ENCODE measurements at places on chromosomes 6 and 20.

DNA sequence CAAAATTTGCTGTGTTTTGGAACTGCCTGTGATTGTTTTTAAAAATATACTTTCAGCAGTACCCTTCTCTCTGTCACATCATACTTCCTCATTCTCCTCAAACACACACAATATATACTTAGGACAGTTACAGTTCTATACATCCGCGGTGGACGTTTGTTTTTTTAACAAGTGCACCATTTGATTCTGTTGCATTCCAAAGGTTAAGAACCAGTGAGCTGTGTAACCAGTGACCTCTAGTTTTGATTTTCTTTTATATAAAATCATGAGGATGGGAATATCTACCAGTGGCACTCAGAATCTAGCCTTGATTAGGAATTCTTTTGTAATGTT is 152.8 kb downstream of the CARMIL1 start:
- DNase-seq, result no peak

- no peak for DNase-seq
Measured at GRCh38 chr6:158754738-158755137, 64.4 kb downstream of the EZR start.

DNA sequence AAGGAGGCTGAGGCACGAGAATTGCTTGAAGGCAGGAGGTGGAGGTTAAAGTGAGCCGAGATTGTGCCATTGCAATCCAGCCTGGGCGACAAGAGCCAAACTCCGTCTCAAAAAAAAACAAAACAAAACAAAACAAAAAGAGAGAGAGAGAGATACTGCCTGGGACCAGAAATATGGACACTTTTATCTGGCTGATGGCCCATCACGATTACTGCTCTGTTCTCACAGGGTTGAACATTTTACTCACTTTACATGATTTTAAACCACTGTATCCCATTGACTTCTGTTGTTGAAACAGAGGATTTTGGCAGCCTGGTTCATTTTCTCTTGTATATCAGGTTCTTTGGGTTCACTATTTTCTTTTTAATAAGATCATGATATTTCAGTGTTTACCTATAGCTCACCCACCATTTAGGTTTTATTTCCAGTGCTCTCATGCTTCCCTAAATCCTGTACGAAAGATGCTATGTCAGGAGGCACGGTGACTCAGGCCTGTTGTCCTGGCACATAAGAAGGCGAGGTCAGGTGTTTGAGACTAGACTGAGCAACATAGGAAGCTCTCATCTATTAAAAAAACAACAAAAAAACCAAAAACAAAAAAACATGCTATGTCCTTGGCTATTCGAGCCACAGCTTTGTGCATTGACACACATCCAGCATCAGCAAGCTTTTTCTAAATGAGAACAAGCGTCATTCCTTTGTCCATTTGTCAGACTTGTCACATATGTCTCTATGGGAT is 34.5 kb upstream of the RREB1 start:
- DNase-seq, result no peak

DNA sequence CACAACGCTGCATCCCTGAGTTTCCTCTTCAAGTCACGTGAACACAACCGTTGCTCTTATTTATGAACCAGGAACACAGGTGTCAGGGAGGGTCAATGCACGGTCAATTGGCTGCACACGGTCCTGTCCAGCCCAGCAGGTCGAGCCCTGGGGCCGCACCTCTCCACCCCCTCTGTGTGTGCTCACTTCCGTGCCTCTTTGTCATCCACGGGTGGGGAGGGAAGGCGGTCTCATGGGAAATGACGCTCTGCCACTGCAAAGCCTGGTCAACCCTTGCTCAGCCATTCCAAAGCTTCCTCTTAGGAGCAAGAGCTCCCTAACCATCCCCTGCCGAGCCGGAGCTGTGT is 38.7 kb downstream of the DACT2 start:
- no peak for DNase-seq

GRCh38 chr20:17870086-17870740 is 98.4 kb downstream of the SNX5 start:
- DNase-seq, result no peak

DNA sequence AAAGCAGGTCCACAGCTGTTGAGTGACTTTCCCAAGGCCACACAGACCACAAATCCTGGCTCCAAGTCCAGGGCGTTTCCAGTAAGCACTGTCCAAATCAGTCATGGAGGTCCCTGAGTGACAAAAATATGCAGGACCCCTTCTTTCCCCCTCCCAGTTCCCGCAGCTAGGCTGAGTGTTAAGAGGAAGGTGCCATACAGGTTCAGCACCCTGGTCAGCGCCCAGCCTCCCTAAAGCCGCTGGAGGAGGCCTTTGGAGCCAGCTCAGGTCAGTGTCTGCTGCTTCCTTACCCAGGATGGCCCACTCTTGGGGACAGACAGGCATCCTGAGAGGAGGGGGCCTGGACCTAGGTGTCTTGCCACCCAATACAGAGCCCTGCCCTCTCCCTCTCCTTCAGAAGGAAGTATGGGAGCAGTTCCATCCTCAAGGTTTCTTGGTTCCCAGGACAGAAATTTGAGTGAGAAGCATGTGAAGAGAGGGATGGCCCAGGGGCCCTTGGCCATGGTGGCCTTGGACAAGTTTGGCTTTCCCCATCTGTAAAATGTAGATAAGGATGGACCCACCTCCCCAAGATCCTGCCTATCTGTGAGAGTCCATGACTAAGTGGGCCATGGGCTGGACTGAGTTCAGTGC is 13.2 kb downstream of the TMEM74B start:
- no peak for DNase-seq

DNA sequence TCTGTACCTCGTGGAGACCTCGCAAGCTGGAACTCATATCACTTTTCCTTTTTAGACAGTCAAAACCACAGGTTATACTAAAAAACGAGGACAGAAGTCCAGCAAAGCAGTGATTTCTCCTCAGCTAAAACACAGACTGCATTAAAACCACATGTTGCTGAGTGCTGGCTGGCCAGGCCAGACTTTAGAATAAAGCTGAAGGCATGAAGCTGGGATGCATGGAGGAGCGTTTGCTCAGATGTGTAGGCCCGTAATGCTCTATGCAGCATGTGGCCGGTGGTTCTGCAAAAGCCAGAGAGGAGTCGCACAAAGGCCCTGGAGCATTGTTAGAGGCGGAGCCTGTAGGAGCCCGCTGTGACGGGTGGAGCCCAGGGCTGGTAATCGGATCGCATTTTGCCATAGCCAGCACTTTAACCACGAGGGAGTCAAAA is 83.6 kb downstream of the SMOC2 start:
- no peak for DNase-seq

DNA sequence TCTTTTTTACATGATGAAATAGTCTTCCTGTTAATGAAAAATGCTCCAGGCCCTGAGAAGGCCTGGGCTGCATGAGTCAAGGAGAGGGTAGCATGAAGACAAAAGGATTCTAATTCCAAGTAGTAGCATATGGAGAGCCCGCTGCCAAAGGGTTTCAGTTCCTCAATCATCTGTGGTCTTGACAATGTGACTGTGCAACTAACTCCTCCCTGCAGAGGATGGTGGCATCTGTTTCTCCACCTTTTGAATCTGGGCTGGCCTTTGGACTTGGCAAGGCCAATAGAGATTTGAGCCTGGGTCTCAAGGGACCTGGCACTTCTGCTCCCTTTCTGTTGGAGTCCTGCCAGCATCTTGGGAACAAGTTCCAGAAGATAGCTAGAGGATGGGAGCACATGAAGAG is 35.1 kb upstream of the ANKEF1 start:
- peak; percentile 59 for DNase-seq

GRCh38 chr6:86251106-86251505 is 608.4 kb upstream of the SYNCRIP start:
- DNase-seq, result no peak

GRCh38 chr20:23412026-23412425 is 9.3 kb downstream of the NAPB start:
- no peak for DNase-seq

DNA sequence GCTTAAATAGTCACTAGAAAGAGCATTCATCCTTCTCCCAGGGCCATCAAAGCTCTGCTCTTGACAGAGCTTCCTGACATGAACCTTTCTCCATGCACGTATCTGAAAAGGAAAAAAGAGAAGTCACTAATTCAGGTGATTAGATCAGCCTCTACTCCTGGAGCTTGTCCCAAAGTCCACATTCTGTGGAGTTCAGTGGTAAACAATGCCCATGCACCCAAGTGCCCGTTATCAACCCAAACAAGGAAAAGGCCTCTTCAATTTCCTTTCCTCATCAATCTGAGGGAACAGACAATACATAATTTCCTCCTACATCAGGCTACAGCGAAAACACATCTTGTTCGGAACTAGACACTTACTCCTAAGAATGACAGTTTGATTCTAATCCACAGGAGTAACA is 129.2 kb upstream of the PCSK2 start:
- DNase-seq, result no peak

GRCh38 chr20:18266282-18266681 is 22.0 kb upstream of the ZNF133 start:
- DNase-seq, result no peak

- DNase-seq, result peak; percentile 93
Measured at GRCh38 chr20:1816384-1817381, 78.5 kb upstream of the SIRPA start.

DNA sequence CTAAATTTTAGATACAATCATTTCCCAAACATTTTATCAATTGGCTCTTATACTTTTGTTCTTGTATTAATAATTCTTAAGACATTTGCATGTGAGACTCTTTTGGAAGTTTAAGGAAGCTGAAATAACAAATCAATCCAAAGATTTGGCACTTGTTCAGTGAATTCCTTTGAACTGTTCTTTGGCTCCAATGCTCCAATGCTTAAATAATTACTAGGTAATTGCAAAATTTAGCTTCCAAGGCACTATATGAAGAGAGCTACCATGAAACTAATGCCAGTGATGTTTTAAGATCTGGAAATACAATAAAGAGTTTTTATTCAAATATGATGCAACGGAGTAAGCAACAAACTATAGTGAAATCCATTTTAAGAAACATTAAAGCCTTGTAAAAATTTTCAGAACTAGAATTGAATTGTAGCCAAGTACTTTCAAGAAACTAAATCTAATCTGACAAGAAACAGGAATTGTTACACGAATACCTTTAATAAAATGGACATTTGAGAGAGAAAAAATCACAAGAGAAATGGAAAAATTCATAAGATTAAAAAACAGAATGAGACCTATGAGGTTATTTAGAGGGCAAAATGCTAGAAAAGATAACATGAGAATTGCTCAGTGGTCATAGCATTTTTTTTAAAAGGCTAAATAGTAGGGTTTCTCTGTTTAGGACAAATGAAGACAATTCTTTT is 43.6 kb upstream of the SMLR1 start:
- no peak for DNase-seq

- DNase-seq, result no peak
Measured at GRCh38 chr6:12968839-12969558, 252.4 kb downstream of the PHACTR1 start.

GRCh38 chr6:112851146-112851545 is 504.0 kb downstream of the RFPL4B start:
- DNase-seq, result no peak

DNA sequence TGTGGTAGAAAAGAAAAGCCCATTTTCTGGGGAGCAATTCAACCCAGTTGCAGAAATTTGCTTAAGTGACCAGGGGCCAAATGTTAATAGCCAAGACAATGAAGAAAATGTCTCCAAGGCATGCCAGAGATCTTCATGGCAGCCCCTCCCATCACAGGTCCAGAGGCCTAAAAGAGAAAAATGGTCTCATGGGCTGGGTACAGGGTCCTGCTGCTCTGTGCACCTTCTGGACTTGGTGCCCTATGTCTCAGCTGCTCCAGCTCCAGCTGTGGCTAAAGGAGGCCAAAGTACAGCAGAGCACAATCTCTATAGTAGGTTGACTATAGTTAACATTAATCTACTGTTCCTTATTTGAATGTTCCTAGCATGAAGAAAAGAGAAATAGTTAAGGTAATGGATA is 44.7 kb downstream of the FRK start:
- DNase-seq, result no peak

DNA sequence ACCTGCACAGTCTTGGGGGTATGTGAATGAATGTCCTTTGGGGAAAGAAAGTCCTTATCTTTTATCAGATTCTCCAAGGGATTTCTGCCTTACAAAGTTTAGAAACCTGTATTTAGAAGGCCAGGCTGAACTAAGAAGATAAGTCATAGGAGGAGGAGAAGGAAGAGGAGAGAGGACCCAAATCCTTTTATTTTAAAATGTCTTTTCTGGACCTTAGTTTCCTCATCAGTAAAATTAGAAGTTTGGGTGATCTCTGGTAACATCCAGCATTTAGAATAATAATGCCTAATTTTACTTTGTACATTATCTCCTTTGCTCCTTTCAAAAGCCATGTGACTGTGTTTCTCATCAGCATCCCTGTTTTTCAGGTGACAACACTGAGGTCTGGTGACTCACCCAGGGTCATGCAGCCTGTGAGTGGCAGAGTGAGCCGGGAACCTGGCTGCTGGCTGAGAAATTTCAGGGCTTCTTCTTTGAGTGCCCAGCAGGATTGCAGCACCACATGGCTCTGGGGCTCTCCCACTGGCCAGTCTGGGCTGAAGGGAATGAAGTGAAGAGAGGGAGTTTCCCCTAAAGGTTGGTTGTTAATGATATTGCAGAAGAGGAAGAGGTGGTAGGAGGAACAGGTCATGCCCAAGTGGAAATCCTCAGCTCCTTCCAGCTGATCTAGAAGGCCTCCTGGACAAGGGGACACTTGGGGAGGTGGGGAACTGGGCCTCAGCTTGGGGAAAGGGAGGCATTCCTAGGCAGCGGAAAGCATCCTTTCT is 34.0 kb downstream of the VEGFA start:
- no peak for DNase-seq

- DNase-seq, result peak; percentile 47
Measured at GRCh38 chr6:57173056-57173885, 1.1 kb downstream of the BAG2 start.

DNA sequence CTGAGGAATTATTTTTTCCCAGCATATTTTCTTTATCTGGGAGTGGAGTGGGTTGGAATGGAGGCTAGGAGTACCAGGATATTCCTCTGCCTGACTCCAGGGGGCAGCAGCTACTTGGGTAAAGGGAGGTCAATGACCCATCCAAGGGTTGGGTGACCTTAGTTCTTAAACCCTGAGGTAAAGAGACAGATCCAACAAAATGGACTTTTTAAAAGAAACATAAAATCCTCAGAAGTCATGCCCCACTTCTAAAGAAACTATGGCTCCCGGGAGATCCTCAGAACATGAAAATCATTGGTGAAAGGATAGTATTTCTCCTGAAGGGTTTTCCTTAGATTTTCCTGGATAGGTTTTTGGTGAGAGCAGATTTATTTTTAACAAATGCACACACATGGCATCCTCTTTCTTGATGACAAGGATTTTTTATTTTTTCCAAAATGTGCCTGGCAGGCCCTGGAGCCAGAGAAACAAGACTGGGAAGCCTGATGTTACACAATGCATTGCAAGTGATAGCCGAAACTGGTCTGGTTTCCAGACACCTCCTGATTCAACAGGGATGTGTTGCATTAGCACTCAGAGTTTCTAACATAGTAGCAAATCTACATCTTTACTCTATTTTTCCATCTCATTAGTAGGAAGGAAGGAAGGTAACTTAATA is 240.9 kb upstream of the BTBD3 start:
- peak; percentile 58 for DNase-seq

GRCh38 chr6:130831607-130832006 is 4.4 kb downstream of the SMLR1 start:
- DNase-seq, result no peak

DNA sequence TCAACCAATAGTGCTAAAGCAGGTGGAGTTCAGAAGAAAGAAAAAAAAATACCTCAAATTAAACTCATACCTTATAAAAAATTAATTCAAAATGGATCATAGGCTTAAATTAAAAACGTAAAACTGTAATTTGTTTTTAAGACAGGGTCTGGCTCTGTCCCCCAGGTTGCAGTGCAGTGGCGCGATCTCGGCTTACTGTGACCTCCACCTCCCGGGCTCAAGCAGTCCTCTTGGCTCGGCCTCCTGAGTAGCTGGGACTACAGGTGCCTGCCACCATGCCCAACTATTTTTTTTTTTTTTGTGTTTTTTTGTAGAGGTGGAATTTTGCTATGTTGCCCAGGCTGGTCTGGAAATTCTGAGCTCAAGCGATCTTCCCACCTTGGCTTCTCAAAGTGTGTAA is 111.6 kb downstream of the HDGFL1 start:
- no peak for DNase-seq
